CD4-positive, alpha-beta T cell treated with Interleukin-2 at 100 ng/mL for 4 hours (primary cell): ENCODE measurements at places on chromosomes 16 and 17.

- DNase-seq = peak; percentile 12
Measured at GRCh38 chr16:52912565-52913173, 140.0 kb downstream of the CHD9NB start.

DNA sequence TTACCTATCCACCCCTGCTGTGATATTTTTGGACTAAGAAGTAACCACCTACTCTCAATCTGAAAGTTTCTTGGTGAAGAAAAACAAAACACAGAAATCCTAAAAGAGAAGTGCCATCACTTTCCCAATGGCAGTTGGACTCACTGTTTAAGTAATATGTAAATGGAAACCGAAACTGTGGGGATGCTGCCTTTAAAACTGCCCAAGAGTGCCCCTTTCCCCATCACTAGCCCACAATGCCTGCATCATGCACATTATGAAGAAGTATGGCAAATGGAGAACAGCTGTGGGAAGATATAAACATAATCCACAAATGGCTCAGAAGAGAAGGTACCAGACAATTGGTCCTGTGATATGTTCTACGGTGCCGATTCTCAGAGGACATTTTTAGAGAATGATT, 33.5 kb upstream of the SLC6A2 start:
- no peak for DNase-seq

DNA sequence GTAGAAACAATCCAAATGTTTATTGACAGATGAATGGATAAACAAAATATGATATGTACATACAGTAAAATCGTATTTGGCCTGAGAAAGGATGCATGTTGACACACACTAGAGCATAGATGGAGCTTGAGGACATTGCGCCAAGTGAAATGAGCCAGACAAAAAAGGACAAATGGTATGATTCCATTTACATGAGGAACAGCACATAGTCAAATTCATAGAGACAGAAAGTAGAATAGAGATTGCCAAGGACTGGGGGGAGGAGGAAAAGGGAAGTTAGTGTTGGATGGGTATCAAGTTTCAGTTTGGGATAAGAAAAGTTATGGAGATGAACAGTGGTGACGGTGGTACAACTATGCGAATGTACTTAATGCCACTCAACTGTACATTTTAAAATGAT, 47.9 kb downstream of the COPRS start:
- no peak for DNase-seq

GRCh38 chr17:12965988-12966387, 51.8 kb downstream of the ELAC2 start:
- no peak for DNase-seq

DNA sequence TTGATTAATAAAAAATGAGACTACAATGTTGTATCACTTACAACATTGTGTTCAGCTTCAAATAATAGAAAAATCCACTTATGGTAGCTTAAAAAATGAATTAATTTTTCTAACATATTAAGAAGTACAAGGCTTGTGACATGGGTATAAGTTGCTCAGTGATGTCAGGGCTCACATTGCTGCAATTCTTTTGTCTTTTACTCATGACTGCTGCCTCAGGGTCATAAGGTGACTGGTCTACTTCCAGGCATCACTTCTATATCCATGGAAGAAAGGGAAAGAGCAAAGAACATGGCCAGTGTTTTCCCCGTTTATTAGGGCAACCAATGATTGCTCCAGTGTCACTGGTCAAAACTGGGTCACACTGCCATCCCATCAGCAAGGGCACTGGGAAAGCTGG, 295.3 kb downstream of the MAP2K4 start:
- no peak for DNase-seq

- DNase-seq = no peak
Measured at GRCh38 chr16:19393226-19394111, 24.2 kb upstream of the TMC5 start.

- DNase-seq = no peak
Measured at GRCh38 chr16:81277541-81278080, 37.2 kb upstream of the GAN start.

DNA sequence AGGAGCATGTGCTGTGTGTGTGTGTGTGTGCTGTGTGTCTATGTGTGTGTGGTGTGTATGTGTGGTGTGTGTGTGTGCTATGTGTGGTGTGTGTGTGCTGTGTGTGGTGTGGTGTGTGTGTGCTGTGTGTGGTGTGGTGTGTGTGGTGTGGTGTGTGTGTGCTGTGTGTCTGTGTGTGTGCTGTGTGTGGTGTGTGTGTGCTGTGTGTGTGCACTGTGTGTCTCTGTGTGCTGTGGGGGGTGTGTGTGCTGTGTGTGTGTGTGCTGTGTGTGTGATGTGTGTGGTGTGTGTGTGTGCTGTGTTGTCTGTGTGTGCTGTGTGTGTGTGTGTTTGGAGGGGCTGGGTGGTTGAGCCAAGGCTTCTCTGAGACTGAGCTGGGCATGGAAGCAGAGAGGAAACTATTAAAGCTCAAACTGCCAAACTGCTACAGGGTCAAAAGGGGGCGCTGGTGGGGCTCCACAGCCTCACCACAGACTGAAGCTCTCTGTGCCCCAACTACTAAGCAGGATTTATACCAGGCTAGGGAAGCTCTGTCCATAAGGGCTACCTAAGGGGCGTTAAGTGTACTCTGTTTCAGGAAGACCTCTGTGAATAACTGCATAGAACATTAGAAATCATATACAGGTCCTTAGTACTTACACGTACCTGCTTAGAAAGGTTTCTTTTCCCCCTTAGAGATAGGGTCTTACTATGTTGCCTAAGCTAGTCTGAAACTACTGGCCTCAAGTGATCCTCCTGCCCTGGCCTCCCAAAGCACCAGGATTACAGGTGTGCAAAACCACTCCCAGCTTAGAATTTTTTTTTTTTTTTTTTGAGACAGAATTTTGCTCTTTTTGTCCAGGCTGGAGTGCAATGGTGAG, 27.8 kb upstream of the GHDC start:
- DNase-seq = peak; percentile 64

DNA sequence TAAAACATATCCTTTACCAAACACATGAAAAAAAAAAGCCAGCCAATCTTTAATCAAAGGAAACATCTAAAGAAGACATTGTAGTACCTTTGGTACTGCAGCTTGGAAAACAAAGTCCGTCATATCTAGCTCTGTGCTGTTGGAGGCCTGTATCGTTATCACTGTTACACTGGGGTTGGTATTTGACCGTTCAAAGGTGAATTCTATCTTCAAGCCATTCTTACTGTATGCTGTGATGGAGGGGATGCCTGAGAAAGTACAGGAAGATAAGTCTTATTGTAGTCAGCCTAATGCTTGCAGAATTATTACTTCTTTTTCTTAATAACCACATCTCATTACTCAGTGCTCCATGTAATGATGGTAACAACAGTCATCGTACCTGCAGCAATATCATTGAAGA, 14.4 kb upstream of the PHLPP2 start:
- no peak for DNase-seq

GRCh38 chr17:2028737-2029136, 1.2 kb upstream of the DPH1 start:
- DNase-seq = no peak

DNA sequence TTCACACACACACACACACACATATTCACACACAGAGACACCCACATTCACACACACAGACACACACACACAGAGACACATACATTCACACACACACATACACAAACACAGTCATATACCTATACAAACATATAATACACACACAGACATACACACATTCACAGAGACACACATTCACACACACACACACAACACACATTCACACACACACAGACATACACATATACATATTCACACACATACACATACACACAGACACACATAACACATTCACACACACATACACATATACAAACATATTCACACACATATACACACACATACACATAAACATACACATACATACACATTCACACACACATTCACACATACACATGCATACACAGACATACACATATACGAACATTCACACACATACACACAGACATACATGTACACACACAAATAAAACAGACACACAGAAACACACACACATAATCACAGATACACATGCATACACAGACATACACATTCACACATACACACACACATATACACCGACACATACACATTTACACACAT, 7.9 kb downstream of the PRCD start:
- no peak for DNase-seq

DNA sequence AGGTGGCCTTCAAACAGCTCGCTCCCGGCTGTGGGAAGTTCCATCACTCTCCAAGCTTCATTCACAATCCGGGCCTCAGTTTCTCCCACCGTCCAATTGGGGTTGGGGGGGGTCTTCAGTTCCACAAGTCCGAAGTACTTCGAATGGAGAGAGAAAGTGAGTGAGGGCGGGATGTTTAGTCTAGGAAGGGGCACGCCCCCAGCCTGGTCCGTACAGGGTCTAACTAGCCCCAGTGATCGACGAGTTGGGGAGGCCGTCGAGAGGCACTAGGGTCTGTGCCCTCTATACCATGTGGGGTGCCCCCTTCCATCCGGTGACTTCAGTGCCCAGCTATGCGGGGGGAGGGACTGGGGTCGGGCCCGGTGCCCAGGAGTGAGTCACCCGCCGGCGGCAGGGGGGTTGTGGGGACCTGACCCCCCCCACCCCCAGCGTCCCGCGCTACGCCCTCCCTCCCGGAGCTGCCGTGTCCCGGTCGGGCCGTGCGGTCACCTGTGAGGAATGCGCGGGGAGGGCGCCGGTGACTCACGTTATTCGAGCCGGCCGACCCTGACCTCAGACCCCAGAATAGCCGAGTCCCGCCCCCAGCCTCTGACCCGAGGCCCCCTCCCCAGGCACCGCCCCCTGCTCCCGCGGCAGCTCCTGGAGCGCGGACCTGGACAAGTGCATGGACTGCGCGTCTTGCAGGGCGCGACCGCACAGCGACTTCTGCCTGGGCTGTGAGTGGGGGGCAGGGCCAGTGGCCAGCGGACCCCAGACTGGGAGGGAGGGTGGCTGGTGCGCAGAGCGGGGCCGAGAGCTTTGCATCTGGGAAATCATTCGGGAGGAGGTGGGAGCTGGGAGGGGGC, 658 bp downstream of the TNFRSF12A start:
- DNase-seq = peak; percentile 80

GRCh38 chr17:17987901-17988300, 15.2 kb downstream of the DRC3 start:
- DNase-seq = no peak

DNA sequence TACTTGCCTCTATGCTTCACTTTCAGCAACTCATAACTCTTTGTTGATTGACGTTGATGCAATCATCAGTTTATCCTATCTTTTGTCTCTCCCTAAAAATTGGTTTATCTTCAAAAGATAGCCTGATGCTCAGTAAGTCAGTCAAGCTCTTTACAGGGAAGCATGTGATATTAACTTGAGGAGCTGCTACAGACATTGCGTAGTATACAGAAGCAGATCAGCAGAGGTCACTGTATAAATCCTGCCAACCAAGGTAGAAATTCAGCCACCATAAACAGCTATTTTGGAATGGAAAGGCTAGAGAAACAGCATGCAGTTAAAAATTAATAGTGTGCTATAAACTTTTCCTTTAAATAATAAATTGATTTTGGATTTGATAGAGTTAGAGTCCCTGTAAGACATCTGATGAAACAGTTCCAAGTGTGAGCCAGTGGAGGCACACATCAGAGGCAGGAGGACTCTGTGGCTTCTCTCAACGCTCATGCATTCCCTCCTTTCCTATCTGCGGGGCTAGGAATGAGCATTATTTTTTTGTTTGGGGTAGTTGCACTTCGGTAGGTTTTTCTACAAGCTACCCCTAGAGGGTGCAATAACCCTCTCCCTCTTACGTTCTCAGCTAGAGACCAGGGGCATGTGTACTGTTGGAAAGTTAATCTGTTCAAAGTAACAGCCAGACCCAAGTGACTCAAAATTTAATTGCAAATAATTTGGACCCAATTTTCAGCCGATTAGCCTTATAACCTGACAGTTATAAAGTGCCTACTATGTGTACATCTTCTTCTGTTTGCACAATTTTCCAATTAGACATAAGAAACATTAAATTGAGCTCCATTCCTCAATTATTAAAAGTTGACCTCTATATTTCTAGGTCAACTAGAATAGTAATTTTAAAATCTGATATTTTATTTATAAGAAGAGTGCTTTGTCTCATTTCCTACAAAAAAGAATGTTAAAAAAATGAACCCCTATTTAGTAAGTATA, 647.7 kb upstream of the SOX9 start:
- DNase-seq = no peak

- no peak for DNase-seq
Measured at GRCh38 chr17:1110541-1110861, 69.3 kb downstream of the ABR start.

- no peak for DNase-seq
Measured at GRCh38 chr16:27639561-27640276, 89.8 kb downstream of the KATNIP start.

DNA sequence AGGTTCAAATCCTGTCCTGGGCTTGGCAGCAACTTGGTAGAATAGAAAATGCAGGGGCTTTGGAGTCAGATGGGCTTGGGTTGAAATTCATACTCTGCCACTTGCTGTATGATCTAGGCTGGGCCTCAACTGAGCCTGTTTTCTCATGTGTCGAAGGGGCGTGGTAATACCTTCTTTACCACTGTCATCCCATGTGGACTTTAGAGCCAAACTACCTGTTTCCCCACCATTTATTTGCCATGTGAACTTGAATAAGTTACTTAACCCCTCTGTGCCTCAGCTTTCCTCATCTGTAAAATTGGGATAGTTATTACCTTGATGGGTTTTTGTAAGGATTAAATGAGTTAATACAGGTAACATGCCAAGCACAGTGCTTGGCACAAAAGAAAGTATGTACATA, 106.0 kb downstream of the COPRS start:
- no peak for DNase-seq

- no peak for DNase-seq
Measured at GRCh38 chr16:81600275-81600674, 155.7 kb downstream of the CMIP start.

- no peak for DNase-seq
Measured at GRCh38 chr16:8087597-8088289, 502.6 kb downstream of the TMEM114 start.

DNA sequence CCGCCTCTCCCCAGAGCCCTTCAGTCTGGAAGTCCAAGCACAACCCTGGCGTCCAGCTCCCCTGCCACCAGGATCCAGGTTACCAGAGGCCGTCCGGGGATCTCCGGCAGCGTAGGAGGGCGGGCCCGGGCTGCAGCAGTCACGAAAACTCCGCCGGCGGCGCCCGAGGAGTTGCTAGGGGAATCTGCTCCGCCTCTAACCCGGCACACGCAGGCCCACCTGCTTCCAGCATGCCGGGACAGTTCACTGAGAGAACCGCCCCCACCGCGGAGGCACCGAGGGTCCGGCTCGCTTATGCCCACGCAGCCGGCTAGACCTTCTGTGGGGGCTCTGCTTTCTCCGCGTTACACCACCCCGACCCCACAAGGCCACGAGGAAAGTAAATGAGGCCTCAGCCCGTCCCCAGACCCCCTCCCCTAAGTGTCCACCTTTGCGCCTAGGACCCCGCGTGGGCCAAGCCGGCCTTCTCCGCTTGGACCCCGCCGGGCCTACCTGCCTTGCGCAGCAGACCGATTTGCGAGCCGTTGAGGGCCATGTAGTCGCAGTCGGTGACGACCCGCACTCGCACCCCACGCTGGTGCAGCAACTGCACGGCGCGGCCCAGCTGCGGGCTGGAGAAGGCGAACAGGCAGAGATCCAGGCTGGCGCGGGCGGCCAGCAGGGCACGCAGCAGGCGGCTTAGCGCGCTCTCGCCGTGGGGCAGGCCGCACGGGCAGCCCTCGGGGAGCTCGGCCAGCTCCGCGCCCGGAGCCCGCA, 587 bp downstream of the PLD6 start:
- peak; percentile 43 for DNase-seq
